Neural progenitor cell (in vitro differentiated cells): ENCODE measurements at places on chromosomes 12 and 14.

GRCh38 chr12:109764776-109765445 lies 51.3 kb downstream of the FAM222A start:
- DNase-seq, result no peak

- no peak for DNase-seq
These were observed 52.4 kb downstream of the ANAPC7 start for GRCh38 chr12:110351119-110351518.

DNA sequence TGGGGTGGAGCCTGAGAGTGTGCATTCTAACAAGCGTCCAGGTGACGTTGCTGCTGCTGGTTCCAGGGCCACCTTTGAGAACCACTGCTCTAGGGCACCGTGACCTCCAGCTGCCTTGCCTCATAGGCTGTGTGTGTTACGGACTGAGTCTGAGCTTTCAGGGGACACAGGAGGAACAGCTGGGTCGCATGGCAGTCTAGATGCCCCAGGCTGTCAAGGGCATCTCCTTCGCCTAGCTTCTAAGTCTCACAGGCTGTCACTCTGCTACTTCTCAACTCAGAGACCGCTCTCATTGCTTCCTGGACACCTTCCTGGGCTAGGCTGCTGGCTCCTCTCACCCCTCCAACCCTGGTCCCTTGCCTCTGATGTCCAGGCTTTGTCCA lies 965 bp downstream of the KRT73 start:
- DNase-seq, result no peak

DNA sequence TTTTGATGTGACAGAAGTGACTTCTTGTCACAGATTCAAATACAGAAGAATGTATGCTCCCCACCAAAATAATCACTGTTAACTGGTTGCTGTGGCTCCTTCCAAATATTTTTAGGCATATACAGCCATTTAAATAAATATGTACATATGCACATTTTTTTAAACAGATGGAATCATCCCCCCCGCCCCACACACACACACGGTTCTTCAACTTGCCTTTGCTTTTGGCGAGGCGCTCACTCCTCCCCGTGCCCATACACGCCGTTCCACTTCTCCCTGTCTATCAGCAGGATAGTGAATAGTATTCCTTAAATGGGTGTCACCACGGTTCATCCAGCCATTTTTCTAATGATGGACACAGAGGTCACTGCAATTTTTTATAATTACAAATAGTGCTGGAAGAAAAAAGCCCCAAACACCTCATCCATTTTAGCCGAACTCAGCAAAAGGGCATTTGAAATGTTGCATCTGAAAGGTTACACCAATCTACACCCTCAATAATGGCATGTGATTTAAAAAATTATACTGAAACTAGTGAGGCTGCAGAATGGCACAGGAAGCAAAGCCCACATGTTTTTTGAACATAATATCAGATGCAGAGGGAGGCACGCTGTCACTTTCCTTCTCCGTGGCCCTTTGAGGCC lies 39.2 kb upstream of the MEG3 start:
- DNase-seq, result no peak

DNA sequence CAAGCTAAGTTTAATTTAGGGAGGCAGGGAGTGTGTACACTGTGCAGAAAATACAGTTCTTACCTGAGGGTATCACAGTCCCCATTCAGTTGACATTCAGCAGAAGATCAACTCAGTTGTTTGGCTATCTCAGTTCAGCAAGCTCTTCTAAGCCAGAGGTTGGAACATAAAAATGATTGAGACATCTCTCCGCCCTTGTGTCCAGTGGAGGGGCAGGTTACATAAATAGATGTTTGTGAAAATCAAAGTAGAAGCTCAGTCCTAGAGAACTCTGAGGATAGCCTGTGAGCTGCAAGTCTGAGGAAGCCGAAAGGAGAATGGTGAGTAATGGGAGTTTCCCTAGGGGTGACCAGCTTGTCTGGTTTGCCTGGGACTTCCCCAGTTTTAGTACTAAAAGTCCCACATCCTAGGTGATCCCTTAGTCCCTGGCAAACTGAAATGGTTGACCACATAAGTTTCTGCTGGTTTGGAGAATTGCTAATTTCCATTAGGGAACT lies 251.4 kb upstream of the ATP2B1 start:
- DNase-seq, result no peak

- peak; percentile 48 for DNase-seq
These were observed 11.6 kb downstream of the TNS2 start for GRCh38 chr12:53061404-53062010.

DNA sequence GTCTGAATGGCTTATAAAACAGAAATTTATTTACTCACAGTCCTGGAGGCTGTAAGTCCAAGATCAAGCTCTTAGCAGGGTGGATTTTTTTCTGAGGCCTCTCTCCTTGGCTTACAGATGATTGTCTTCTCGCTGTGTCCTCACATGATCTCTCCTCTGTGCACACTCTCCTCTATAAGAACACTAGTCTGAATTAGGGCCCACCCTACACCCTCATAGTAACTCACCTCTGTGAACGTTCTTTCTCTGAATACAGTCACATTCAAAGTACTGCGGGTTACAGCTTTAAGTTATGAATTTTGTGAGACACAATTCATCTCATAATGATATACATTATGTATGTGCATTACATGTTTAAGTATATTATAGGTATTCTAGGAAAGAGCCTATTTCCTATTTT lies 135.7 kb upstream of the ATXN7L3B start:
- no peak for DNase-seq

DNA sequence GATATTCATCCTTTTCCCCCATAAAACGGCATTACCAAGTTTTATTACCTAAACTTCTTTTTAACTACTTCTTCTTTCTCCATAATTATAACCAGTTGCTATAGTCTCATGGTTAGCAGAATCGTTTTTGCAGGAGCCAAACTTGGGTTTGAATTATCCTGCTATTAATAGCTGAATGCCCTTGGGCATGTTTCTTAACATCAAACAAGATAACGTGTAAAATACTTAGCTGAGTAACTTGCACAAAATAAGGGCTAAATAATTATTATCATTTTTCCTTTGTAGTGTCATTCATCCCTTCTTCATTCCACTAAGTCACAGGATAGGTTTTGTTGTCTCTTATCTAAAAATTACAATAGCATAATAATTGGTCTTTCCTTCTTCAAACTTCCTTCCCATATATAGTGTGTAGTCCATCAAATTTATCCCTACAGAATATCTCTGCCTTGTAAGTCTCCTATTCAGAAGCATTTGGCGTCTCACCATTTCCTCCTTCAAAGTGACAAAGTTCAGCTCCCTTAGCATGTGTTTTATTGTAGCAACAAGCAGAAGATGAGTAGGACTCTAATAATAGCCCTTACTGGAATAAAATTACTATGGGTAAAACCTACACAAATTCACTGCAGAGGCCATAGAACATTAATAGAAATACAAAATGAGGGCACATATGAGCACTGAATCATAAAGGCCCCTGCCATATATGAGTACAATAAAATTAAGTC lies 63.8 kb downstream of the FAR2 start:
- DNase-seq, result no peak

GRCh38 chr14:21356511-21356910 lies 27.3 kb downstream of the SUPT16H start:
- no peak for DNase-seq

DNA sequence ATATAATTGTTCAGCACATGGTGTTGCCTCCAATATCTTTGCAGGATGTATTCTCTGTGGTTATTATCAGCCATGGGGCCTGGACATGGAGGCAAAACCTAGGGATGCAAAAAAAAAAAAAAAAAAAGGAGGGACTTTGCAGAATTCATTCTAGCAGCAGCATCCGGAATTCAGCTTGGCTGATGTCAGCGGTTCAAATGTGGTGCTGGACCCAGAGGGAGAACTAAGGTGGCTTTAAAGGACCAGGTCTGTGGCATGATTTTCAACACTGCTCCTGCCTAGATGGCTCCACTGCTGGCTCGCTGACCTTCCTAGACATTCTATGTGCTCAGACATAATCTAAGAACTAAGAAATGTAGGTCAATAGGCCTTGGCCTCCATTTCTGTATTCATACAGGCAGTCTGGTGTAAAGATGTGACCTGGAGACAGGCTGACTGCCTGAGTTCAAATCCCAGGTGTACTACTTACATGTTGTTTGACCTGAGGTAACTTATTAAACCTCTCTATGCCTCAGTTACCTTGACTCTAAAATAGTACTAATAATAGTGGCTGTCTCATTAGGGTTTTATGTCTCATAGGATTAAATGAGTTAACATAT lies 108.6 kb downstream of the PPM1A start:
- DNase-seq, result peak; percentile 40

- no peak for DNase-seq
These were observed 283.5 kb downstream of the ZFP36L1 start for GRCh38 chr14:68509188-68509983.

GRCh38 chr14:36925094-36925493 lies 247.3 kb downstream of the SLC25A21 start:
- DNase-seq, result no peak

DNA sequence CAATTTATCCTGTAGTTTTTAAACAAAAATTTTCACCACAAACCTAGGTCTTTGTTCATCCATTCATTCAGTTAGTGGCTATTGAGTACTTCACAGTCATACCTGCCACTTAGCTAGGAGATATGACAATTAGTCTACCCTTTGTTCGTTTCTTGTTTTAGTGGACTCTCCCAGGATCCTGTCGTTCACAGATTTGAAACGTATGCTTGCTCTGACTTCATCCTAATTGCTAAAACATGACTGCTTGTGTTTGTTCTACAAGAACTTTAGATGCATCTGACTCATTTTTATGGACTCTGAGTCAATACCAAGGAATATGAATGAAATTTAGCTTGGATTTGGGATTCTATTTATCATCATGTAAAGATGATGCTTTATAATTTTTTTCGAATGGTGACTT lies 69.5 kb downstream of the TBC1D30 start:
- DNase-seq, result no peak

DNA sequence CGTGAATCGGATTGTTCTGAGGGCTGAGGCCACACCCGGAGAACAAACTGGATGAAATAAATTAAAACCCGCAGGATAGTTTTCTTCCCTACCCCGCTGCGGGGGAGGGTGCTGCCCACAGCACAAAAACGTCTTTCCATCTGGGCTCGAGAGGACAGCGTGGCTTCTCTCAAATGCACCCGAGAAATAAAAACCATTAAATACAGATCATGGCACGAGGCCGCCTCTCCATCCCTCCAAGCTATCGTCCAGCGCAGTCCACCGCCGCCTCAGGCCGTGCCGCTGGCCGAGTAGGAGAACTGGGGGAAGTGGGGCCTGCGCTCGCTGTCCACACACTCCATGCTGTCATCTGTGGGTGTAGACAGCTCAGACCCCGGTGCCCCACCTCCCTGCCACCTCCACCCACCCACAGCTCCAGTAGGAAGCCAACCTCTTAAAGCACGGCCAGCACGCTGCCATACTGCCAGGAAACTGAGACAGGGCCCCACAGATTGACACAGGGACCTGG lies 17.2 kb downstream of the SIVA1 start:
- DNase-seq, result no peak

DNA sequence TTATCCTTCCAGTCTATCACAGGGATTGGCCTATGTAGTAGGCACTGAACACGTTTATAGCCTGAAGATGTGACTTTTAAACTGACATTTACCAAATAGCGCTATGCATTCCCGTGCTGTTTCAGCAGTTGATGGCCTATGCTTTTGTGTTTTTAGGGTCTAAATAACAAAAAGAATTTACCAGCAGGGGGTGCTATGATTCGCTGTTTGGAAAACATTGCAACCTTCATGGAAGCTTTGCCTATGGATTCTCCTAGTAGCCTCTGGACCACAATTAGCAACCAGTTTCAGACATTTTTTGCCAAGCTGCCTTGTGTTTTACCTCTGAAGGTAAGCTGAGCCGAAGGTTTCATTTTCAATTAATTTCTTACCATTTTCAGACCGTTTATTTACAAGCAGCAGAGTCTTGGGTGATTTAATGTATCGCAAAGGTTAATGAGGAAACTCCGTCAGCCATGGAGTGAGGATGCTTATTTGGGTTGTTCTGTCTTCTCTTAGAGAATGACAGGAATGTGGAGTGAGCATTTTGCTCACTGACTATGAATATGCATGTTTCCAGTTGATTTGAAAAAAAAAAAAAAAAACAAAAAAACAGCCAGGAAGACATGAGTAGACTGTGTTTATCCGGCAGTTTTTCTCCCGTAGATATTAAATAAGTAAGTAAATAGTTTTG lies 133.1 kb downstream of the PRIMA1 start:
- peak; percentile 94 for DNase-seq

DNA sequence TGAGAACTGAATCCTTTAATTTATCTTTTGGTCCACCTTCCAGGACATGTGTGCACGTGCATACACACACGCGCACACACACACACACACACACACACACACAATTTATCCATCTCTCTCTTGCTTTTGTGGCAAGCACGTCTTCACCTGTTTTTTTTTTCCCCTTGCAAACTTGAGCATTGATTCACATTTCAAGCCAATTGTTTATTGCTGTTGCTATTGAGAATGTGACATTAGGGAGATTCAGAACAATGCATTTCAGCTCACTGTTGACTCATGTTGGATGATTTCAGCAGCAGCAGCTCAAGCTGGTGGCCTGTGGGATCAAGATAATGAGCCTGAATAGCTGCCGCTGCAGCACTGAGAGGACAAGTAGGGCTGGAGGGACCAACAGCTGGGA lies 128.9 kb downstream of the SNAPC1 start:
- DNase-seq, result peak; percentile 30

DNA sequence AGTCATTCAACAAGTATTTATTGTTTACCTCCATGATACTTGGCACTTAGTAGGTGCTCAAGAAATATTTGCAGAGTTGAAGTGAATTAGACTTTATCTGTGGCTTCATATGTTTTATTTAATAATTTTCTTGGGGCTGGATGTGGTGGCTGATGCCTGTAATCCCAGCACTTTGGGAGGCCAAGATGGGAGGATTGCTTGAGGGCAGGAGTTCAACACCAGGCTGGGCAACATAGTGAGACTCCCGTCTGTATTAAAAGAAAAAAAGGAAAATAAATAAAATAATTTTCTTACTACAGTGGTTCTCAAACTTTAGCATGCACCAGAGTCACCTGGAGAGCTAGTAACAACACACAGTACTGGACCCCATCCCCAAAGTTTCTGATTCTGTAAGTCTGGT lies 905 bp downstream of the ADCK1 start:
- DNase-seq, result no peak

GRCh38 chr12:122363782-122364181 lies 58.7 kb downstream of the CLIP1 start:
- DNase-seq, result no peak

DNA sequence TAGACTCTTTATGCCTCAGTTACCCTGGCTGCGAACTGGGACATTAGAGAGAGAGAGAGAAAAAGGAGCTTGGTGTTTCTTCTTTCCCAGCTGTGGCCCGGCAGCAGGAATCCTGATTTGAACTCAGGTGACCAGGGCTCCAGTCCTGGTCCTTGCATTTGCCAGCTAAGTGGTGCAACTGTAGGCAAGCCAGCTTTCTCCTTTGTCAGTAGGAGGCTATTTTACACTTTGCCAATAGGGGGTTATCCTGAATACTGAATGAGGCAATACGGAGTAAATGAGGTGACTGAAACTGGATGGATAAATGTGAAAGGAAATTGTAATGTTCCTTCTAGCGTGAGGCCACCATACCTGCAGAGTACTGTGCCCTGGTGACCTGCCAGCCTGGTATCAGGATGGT lies 27.8 kb downstream of the KCNA5 start:
- no peak for DNase-seq
